COR-L47 (cell line): ENCODE measurements at places on chromosomes 5 and 9.

GRCh38 chr9:97307500-97308163, at the start of gene CCDC180:
Gene CCDC180, plus strand, starts transcription at chr9:97307659. Its CDS starts 405 bp downstream, at chr9:97308064.
- no peak for DNase-seq

- no peak for DNase-seq
These were observed 78.9 kb downstream of the SMARCA2 start for GRCh38 chr9:2093920-2094597.

DNA sequence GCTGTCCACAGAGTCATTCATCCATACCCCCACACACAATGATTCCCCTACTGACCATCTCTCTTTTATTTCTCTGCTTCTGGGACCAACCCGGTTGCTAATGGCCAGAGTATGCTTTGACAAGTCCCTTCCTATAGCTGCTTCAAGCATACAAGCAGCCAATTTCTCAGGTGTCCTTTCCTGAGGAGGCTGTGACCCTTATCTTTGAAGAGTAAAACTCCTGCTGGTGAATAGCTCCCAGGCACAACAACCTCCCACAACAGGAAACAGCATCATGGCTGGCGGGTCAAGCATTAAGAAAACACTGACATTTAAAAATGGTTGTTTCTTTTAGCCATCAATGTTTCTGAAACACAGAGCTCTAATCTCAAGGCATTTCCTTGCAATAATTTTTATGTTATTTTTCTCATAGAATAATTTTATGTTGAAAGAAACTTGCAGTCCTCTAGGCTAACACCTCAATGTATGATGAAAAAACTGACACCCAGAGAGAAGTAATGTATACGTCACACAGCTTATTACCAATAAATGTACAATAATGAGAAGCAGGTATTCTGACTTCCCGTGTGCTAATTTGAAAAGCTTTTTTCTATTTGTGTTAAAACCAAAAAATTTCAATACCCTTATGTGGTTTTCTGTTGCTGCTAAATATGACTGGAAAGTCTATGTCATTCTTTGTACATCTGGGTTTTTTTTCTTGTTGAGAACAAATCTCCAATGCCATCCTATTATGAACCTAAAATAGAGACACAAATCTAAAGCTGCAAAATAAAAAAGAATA, 7.5 kb upstream of the PAM start:
- no peak for DNase-seq

DNA sequence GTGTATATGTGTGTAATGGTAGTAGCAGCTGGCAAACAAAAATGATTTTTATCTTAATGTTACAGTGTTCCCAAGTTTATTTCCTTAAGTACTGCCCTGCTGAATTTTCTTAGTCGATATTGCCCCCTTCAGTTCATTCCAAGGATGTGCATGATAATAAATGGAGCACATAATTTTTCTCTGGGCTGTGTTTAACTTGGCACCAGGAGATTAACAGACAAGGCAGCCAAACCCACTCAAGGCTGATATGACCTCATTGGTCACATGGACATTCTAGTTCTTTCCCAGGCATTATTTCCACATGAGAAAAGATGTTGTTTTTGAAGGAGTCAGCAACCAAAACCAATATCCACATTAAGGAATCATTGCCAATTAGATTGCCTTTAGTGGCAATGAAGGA, 61.8 kb downstream of the COX7C start:
- peak; percentile 49 for DNase-seq

DNA sequence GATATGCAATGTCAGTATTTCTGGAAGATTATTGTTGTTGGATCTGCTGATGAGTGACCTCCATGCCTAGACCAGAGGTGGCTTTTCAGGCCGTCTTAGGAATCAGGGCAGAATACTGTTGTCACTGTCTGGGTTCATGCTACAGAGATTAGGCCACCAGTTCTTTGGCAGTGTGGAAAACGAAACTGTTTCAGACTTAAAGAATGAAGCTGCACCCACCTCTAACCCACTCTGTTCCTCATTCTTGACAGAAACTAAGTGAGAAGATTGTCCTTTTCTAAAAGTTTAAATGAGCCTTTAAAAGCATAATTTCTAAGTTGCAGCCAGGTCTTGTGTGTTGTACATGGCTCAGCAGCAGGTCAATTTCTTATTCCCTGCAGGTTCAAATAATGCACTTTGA, 444.3 kb downstream of the ENC1 start:
- no peak for DNase-seq

DNA sequence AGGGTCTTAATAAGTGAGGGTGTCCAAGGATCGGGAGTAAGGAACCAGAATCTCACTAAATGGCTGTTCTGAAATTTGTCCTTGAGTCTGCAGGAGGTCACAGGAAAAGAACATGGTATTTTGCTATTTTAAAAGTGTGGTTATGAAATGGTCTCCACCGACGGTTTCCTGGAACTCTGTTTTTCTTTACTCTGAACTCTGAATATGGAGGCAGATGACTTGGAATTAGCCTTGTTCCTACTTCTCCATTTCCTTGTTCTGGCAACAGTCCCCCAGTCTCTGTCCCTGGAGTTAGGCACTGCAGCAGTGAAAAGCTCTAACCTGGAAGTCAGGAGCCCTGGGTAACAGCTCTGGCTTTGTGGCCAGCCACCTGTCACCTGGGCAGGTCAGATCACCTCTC, 46.6 kb upstream of the C5orf58 start:
- DNase-seq: no peak

GRCh38 chr5:130652176-130652575, 512.9 kb downstream of the HINT1 start:
- no peak for DNase-seq

- DNase-seq: no peak
These were observed 142.0 kb upstream of the RGMB start for GRCh38 chr5:98631311-98632054.

- DNase-seq: no peak
These were observed 72.9 kb downstream of the SH3GL2 start for GRCh38 chr9:17651725-17652124.
